ENCODE measurements at places on chromosomes 2 and 18. TPM values are rescaled to one million over a fixed set of nuclear protein-coding genes. Genes with fewer than 3 reads are reported as not detected.

The KIF1A gene
- 0.41 TPM for total RNA-seq

The ARPC2 gene
- 788 TPM for total RNA-seq

The MOGAT1 gene
- total RNA-seq = not detected

The DSG4 gene
- total RNA-seq = not detected

The RALBP1 gene
- total RNA-seq = 45.0 TPM

The ADCY3 gene
- 73.3 TPM for total RNA-seq

The SLC4A3 gene
- total RNA-seq = not detected
